ENCODE measurements at places on chromosomes 4 and X. TPM values are rescaled to one million over a fixed set of nuclear protein-coding genes. Genes with fewer than 3 reads are reported as not detected.

DNA sequence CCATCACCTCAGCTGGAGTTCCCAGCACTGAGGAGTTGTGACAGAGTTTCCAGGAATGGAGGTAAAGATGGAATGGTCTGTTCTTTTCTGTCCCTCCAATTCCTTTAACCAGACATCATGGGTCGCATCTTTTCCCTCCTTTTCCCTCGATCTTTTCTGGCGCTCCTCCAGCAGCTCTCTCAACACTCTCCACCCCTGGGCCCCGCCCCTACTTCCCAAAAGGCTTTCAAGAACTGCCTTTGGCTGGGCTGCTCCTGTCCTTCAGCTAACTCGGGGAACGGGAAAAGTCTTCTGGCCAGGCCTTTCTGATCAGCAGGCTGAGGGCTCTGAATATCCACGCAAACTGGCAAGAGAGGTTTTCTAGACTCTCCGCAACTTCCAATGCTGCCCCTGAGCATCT is 34.0 kb downstream of the UTP14A start:
- H3K36me3 ChIP-seq, result no peaks in the 10 kb centered on the region
- peaks cover 6% of the 10 kb centered on the region for H3K4me1 ChIP-seq
- no peaks in the 10 kb centered on the region for H3K27me3 ChIP-seq
- no peak overlapping the region for H3K27ac ChIP-seq
- H3K4me3 ChIP-seq, result no peak overlapping the region

FAAH2 gene
- total RNA-seq, result 11.8 TPM

- DNase-seq, result no peak
- H3K36me3 ChIP-seq, result no peaks in the 10 kb centered on the region
- H3K4me3 ChIP-seq, result no peak overlapping the region
- H3K27ac ChIP-seq, result no peak overlapping the region
These were observed 406.3 kb upstream of the GRIA3 start for GRCh38 chrX:122777766-122778165.

ADAM29 gene
- total RNA-seq, result not detected

GRCh38 chr4:122053186-122053585 is 98.9 kb upstream of the BLTP1 start:
- H3K27ac ChIP-seq, result no peak overlapping the region
- no peak for DNase-seq
- H3K27me3 ChIP-seq, result peaks cover 5% of the 10 kb centered on the region
- no peaks in the 10 kb centered on the region for H3K36me3 ChIP-seq

DNA sequence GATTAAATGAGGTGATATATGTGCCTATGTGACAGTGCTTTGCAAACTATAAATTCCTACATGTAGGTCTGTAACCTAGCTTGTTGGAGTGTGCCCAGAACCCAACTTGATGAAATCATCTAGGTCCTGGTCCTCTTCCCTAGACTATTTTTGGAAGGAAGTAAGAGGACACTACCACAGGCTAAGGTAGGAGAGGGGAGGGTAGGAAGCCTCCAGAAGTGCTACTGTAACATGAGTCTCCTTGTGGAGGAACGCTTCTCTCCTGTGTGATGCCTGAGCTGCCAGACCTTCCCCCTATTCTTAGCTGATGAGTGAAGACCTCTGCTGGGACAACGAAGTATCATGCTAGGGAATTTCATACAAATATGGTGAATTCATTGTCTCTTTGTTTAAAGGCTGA is 41.8 kb upstream of the IL21 start:
- no peaks in the 10 kb centered on the region for H3K36me3 ChIP-seq
- no peak overlapping the region for H3K4me3 ChIP-seq
- peaks cover 16% of the 10 kb centered on the region for H3K4me1 ChIP-seq
- no peak for DNase-seq
- H3K27ac ChIP-seq, result no peak overlapping the region

DNA sequence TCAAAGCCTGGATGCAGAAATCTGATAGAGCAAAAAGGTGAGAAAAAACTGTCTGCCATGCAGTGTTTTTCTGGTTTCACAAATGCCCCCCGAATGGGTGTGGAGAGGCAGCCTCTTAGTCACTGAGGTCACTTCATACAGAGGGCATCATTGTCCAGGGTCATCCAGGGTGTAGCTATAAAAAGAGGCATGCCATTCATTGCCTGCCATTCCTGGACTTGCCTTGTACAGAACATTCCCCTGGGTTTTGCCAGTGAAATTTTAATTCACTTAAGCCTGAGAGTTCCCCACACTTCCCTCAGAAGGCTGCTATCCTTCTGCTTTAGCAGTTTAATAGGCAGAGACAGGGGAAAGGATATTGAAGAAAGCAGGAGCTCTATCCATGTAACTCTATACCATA is 230.3 kb downstream of the UNC5C start:
- no peak overlapping the region for H3K27ac ChIP-seq
- no peak overlapping the region for H3K4me3 ChIP-seq
- H3K27me3 ChIP-seq, result peaks cover 5% of the 10 kb centered on the region
- peaks cover 4% of the 10 kb centered on the region for H3K4me1 ChIP-seq
- H3K36me3 ChIP-seq, result no peaks in the 10 kb centered on the region
- DNase-seq, result no peak

DNA sequence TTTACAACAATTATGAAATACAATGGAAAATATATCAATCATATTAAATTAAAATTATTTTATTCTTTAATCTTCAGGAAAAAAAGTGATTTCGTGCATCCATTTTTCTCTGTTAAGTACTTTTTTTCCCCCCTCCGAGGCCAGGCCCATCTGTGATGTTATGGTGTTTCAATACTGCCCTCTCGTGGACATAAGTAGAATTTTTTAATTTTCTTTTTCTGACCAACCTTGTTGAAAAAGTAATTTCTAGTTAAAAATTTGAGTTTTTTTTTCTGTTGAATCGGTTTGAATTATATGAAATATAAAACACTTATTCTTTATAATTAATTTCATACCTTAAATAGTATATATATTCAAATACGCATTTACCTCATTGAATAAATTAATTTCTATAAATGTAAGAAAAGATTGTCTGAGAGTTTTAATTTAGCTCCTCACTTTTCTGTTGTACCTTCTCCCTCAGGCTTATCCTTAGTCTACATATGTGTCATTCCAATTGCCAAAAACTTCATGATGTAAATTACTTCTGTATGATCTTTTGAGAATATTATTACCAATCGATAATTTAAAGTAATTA is 175.8 kb upstream of the TECRL start:
- H3K36me3 ChIP-seq, result peaks cover 2% of the 10 kb centered on the region
- H3K4me3 ChIP-seq, result no peak overlapping the region
- no peaks in the 10 kb centered on the region for H3K27me3 ChIP-seq
- peaks cover 2% of the 10 kb centered on the region for H3K4me1 ChIP-seq
- DNase-seq, result no peak

DNA sequence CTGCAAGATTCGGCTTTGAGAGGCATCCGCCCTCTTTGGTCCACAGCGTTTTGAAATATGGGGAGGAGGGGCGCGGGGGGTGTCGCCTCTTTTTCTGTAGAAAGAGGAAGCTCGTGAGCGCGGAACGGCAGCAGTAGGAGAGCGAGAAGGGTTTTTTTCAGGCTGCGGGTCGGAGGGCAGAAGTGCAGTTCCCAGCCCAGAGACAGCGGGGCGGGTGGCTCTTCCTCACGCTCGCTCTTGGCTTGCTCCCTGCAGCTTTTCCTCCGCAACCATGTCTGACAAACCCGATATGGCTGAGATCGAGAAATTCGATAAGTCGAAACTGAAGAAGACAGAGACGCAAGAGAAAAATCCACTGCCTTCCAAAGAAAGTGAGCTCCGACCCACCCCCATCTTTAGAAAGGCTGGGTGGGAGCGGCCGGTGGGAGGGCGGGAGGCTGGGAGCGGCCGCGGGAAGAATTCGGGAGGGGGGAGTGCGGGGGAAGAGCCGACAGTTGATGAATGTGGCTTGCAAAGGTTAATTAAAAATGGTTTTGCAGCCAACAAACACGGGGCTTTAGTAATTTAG is 1.2 kb downstream of the TMSB4X start:
- peak overlapping the region; percentile 95 for H3K4me3 ChIP-seq
- H3K36me3 ChIP-seq, result peaks cover 10% of the 10 kb centered on the region
- peaks cover 30% of the 10 kb centered on the region for H3K4me1 ChIP-seq
- peak overlapping the region; percentile 100 for H3K27ac ChIP-seq

- H3K36me3 ChIP-seq, result no peaks in the 10 kb centered on the region
- no peaks in the 10 kb centered on the region for H3K4me1 ChIP-seq
- H3K27ac ChIP-seq, result no peak overlapping the region
- H3K4me3 ChIP-seq, result no peak overlapping the region
- DNase-seq, result no peak
- H3K27me3 ChIP-seq, result no peaks in the 10 kb centered on the region
These were observed 33.8 kb downstream of the CRLF2 start for GRCh38 chrX:1178580-1179057.

GRCh38 chr4:25908491-25908901 is 5.5 kb upstream of the SMIM20 start:
- peaks cover 5% of the 10 kb centered on the region for H3K4me1 ChIP-seq
- H3K27ac ChIP-seq, result no peak overlapping the region
- no peak for DNase-seq
- H3K27me3 ChIP-seq, result no peaks in the 10 kb centered on the region
- H3K36me3 ChIP-seq, result peaks cover 2% of the 10 kb centered on the region

- peak overlapping the region; percentile 31 for H3K4me3 ChIP-seq
- peaks cover 36% of the 10 kb centered on the region for H3K27me3 ChIP-seq
- no peaks in the 10 kb centered on the region for H3K36me3 ChIP-seq
- no peak for DNase-seq
These were observed 9.6 kb upstream of the INTU start for GRCh38 chr4:127622921-127623796.

USP26 gene
- not detected for total RNA-seq

DNA sequence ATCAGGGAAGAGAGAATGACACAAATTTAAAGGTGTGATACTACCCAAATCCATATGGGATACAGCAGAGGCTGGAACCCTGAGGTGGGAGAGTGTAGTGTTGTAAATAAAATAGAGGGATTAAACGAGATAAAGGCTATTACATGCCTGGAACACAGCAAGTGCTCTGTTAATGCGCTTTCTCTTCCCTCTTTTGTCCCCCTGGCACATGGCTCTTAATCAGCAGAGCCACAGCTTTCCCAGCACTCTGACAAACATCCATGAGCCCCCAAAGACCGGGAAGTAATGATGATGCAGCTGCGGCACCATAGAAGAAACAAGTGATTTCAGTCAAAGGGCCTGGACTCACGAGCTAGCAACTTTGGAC is 85.9 kb downstream of the RASL11B start:
- no peak overlapping the region for H3K4me3 ChIP-seq
- DNase-seq, result no peak
- H3K27ac ChIP-seq, result no peak overlapping the region
- no peaks in the 10 kb centered on the region for H3K4me1 ChIP-seq
- H3K36me3 ChIP-seq, result no peaks in the 10 kb centered on the region

DNA sequence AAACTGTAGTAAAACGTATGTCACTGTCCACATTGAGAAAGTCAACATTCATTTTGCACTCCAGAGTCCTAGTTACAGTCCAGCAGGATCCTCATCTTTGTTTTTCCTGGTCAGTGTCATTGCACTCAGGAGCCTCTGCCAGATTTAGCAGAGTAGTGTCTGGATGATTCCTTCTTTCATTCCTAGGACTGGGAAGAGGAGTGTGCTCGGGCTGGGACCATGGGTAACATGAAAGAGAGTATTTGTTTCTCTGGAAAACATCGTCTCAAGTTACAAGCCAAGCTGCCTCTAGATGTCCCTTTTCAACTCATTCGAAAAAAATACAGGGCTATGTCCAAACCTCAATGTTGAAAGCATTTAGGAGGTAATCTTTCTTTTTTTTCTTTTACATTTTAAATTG is 69.9 kb upstream of the TNIP3 start:
- no peak overlapping the region for H3K4me3 ChIP-seq
- no peak for DNase-seq
- H3K4me1 ChIP-seq, result no peaks in the 10 kb centered on the region
- H3K36me3 ChIP-seq, result no peaks in the 10 kb centered on the region
- H3K27ac ChIP-seq, result no peak overlapping the region

POLN gene
- 3.9 TPM for total RNA-seq

- H3K4me1 ChIP-seq, result no peaks in the 10 kb centered on the region
- no peak overlapping the region for H3K4me3 ChIP-seq
- no peak overlapping the region for H3K27ac ChIP-seq
- peaks cover 2% of the 10 kb centered on the region for H3K36me3 ChIP-seq
These were observed 7.8 kb upstream of the TMEM144 start for GRCh38 chr4:158202481-158202880.

MAGED4 gene
- 3.0 TPM for total RNA-seq

- H3K27me3 ChIP-seq, result no peaks in the 10 kb centered on the region
- no peak for DNase-seq
- no peak overlapping the region for H3K4me3 ChIP-seq
- no peak overlapping the region for H3K27ac ChIP-seq
- no peaks in the 10 kb centered on the region for H3K4me1 ChIP-seq
These were observed 7.8 kb upstream of the NUP54 start for GRCh38 chr4:76155979-76156378.

USP17L15 gene
- not detected for total RNA-seq

GRCh38 chr4:3417448-3417847 is 24.3 kb upstream of the HGFAC start:
- DNase-seq, result no peak
- H3K4me3 ChIP-seq, result no peak overlapping the region
- H3K4me1 ChIP-seq, result no peaks in the 10 kb centered on the region
- H3K27me3 ChIP-seq, result no peaks in the 10 kb centered on the region

TMEM271 gene
- total RNA-seq, result not detected

- no peak for DNase-seq
- no peaks in the 10 kb centered on the region for H3K4me1 ChIP-seq
- H3K27me3 ChIP-seq, result peaks cover 13% of the 10 kb centered on the region
- H3K4me3 ChIP-seq, result no peak overlapping the region
- no peaks in the 10 kb centered on the region for H3K36me3 ChIP-seq
These were observed 4.8 kb upstream of the CXCL1 start for GRCh38 chr4:73864365-73864764.

DGAT2L6 gene
- total RNA-seq, result not detected

GRCh38 chrX:11117745-11118144 is 6.6 kb downstream of the HCCS start:
- H3K4me3 ChIP-seq, result no peak overlapping the region
- peaks cover 4% of the 10 kb centered on the region for H3K36me3 ChIP-seq
- H3K4me1 ChIP-seq, result peaks cover 3% of the 10 kb centered on the region
- no peaks in the 10 kb centered on the region for H3K27me3 ChIP-seq
- DNase-seq, result no peak

GRCh38 chr4:153731239-153731638 is 28.6 kb downstream of the RNF175 start:
- no peak overlapping the region for H3K4me3 ChIP-seq
- H3K4me1 ChIP-seq, result peaks cover 6% of the 10 kb centered on the region
- no peaks in the 10 kb centered on the region for H3K36me3 ChIP-seq
- no peaks in the 10 kb centered on the region for H3K27me3 ChIP-seq
- DNase-seq, result no peak

MTCP1 gene
- total RNA-seq, result 12.2 TPM

GRCh38 chr4:30770049-30770549 is 49.9 kb downstream of the PCDH7 start:
- no peaks in the 10 kb centered on the region for H3K36me3 ChIP-seq
- DNase-seq, result no peak
- no peaks in the 10 kb centered on the region for H3K27me3 ChIP-seq
- no peak overlapping the region for H3K4me3 ChIP-seq
- no peak overlapping the region for H3K27ac ChIP-seq

CXCR3 gene
- total RNA-seq, result 3.1 TPM

DNA sequence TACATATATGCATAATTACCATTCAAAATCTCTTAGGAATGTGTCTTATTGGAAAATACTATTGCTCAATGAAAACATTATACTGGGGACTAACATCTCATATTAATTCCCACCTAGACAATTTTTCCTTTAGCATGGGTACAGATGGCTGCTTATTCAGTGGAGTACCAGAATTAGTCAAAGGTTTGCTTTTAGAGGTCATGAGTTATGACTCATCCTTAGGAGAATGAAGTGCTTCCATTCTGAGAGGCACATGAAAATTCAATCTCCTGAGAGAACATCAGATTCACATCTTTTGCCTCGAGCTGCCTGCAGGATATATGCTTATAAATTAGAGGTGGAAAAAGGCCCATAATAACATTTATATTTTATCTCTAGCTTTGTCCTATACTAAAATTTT is 378.0 kb upstream of the DMD start:
- no peaks in the 10 kb centered on the region for H3K27me3 ChIP-seq
- H3K36me3 ChIP-seq, result no peaks in the 10 kb centered on the region
- no peak overlapping the region for H3K4me3 ChIP-seq
- no peak overlapping the region for H3K27ac ChIP-seq
